ENCODE measurements at places on chromosomes 6 and 20.
A peak's percentile ranks its signal among the peaks of the same experiment; 100 is the strongest.

- no peak for DNase-seq
Observed at GRCh38 chr6:150756173-150756572, 109.3 kb upstream of the MTHFD1L start.

- DNase-seq: no peak
Observed at GRCh38 chr20:63351811-63352591, 9.1 kb downstream of the CHRNA4 start.

GRCh38 chr6:169142538-169142844 lies 111.2 kb downstream of the THBS2 start:
- DNase-seq: no peak

GRCh38 chr6:79430913-79431536 lies 106.2 kb downstream of the LCA5 start:
- no peak for DNase-seq

GRCh38 chr6:87184762-87185250 lies 29.4 kb downstream of the ZNF292 start:
- no peak for DNase-seq

DNA sequence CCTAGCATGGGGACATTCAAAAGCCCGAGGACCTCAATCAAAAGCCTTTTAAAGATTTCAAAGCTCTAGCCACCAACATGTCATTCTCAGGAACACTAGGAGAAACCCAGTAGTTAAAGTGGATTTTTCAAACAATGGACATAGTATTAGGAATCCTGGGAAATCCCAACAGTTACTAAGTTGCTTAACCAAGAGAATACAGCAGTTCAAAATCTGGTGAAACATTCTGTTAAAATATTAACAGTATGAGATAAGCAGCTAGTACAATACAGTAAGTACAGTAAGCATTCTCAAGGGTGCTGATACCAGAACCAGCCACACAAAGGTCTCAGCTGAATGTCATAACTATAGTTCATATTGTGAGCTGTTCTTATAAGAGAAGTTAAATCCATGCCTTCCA lies 68.6 kb downstream of the CDK19 start:
- DNase-seq: no peak

- no peak for DNase-seq
Observed at GRCh38 chr6:72376736-72377135, 245.1 kb upstream of the KCNQ5 start.

DNA sequence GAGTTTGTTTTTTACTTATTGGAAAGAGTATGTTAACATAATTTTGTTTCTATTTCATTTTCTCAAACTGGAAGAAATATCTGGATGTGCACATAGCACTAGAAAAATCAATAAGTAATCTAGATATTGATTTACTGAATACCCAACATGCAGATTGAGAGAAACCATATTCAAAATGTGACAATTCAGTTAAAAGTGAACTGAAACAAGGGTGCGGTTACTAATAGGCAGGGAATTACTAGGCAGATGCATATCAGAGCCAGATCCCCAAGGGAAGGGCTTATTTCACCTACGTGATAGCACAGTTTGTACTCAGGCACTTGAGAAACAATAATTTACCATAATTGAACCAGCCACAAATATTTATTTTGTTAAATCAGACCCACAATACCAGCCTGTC lies 493.1 kb upstream of the FLRT3 start:
- DNase-seq: no peak

- no peak for DNase-seq
Observed at GRCh38 chr20:53643031-53643832, 49.6 kb upstream of the ZNF217 start.

DNA sequence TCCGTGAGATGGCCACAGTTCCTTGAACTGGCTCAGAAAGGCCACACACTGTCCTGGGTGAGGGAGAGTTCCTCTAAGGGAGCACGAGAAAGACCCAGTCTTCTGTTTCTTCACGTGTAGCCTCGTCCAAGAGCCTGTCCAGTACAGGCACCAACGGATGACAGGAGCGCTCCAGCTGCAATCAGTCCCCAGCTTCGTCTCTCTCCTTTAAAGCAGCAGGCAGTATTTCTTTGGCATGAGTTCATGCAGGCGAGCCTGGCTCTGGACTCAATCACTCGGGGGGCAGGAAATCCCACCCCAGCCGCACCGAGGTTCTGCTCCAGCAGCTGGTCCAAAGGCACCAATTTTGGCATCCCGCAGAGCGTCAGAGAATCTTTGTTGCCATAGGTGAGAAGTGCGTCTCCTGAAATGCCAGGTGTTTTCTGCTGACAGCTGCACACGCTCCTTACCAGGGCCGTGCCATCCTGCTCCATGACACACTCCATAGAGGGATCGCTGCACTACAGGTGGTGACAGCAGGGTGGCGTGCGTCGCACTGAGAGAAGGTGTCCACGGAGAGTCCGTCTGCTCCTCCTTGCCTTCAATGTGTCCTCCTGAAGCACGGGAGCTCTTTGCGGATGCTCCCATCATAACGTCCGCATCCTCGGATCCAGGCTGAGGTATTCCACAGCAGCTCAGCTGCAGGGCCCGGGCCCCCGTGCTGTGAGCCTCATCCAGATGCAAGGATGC lies 59.6 kb upstream of the AFDN start:
- DNase-seq: peak; percentile 37

DNA sequence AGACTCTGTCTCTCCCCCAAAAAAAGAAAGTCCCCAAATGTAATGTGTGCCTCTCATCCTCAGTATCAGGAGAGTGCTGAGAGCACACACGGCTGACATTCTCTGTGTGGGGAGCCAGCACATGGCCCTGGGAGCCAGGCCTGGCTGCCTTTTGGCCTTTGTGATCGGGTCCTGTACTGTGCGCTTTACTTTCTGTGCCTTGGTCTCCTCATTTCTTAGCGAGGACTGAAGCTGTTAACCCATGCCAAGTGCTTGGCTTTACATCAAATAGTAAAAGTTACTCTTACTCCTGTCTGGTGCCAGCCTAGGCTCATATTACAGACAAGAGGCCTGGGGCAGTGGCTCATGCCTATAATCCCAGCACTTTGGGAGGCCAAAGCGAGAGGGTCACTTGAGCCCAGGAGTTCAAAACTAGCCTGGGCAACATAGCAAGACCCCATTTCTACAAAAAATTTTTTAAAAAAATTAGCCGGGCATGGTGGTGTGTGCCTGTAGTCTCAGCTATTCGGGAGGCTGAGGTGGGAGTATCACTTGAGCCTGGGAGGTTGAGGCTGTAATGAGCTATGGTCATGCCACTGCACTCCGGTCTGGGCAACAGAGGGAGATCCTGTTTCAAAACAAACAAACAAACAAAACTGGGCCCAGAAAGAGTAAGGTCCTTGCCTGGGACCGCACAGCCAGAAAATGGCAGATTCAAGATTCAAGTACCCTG lies 50.3 kb downstream of the SNAI1 start:
- DNase-seq: no peak

DNA sequence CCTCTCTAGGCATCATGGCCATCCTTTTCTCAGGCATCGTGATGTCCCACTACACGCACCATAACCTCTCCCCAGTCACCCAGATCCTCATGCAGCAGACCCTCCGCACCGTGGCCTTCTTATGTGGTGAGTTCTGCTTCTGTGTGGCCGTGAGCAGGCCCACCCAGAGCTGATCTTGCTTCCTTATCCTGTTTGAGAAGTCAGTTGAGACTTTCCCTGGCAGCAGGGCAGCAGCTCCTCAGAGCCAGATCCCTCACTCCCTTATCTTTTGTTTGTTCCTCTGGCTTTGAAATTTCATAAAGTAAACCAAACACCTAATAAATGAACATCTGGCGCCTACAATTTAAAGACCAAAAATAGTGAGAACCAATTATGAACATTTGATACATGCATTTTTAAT lies 40.6 kb downstream of the SPATA2 start:
- DNase-seq: no peak

GRCh38 chr6:75691012-75691411 lies 58.0 kb upstream of the MYO6 start:
- no peak for DNase-seq

- DNase-seq: no peak
Observed at GRCh38 chr20:62479156-62479555, 3.4 kb upstream of the GATA5 start.

GRCh38 chr6:25968769-25969168 lies 6.2 kb downstream of the TRIM38 start:
- no peak for DNase-seq

DNA sequence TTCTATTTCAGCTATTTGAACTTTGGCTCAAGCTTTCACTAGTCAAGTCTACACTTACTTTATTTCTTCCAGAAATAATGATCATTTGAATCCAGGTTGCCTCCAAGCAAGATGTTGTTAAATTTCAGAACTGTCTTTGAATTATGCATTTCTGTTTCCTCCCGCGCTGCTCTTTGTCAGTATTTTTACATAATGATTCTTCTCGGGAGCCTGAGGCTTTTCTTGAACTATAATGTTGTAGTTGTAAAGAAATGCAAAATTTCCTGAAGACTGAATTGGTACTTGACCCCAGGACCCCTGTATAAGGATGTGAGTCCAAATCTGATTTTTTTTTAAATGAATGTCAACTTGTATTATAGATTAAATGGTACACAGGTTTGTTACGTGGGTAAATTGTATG lies 80.4 kb downstream of the ARMC2 start:
- no peak for DNase-seq

GRCh38 chr6:140857739-140858380 lies 1274.9 kb upstream of the GJE1 start:
- DNase-seq: no peak

DNA sequence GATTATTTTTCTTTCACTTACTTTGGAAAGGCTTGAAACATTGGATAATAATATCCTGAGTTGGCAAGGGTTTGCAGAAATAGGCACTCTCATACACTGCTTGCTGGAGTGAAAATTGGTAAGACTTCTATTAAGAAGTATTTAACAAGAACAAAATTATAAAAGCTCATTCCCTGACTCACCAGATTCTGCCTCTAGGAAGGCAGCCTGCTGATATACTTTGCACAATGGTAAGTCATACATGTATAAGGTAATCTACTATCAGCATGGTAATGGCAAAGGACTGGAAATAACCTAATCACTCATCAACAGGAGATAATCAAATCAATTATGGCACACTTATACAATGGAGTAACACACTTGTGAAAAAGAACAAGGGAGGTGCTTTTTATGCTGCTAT lies 85.8 kb downstream of the PLCG1 start:
- DNase-seq: no peak

DNA sequence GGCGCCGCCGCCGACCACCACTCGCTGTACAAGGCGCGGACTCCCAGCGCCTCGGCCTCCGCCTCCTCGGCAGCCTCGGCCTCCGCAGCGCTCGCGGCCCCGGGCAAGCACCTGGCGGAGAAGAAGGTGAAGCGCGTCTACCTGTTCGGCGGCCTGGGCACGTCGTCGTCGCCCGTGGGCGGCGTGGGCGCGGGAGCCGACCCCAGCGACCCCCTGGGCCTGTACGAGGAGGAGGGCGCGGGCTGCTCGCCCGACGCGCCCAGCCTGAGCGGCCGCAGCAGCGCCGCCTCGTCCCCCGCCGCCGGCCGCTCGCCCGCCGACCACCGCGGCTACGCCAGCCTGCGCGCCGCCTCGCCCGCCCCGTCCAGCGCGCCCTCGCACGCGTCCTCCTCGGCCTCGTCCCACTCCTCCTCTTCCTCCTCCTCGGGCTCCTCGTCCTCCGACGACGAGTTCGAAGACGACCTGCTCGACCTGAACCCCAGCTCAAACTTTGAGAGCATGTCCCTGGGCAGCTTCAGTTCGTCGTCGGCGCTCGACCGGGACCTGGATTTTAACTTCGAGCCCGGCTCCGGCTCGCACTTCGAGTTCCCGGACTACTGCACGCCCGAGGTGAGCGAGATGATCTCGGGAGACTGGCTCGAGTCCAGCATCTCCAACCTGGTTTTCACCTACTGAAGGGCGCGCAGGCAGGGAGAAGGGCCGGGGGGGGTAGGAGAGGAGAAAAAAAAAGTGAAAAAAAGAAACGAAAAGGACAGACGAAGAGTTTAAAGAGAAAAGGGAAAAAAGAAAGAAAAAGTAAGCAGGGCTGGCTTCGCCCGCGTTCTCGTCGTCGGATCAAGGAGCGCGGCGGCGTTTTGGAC lies 2.0 kb downstream of the SOX4 start:
- peak; percentile 28 for DNase-seq

- no peak for DNase-seq
Observed at GRCh38 chr20:1415667-1416468, 23.0 kb upstream of the FKBP1A start.

DNA sequence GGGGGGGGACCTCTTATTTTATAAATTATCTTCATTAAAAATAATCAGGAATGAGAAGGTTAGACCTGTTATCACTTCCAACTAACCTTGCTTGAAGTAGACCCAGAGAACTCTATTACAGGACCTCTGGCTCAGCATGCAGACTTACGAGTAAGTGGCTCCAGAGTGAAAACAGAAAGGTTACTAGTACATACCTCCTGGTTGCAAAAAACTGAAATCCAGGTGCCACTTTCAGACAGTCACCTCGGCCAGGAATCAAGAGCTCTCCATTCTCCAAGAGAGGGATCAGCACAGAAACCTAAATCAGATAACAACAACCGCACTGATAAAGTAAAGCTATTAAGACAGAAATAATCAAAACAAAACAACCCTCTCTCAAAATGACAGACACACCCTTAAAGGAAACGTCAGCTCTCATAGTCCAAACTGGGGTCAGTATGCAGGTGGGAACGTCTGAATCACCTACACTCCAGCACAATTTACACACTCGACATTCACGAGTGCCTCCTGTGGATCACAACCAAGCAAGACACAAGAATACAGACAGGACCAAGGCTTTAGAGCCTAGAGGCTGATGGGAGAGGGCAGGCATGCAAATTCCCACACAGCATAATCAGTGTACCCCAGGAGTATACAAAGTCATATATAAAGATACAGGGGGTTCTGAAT lies 31.8 kb downstream of the MDN1 start:
- no peak for DNase-seq

DNA sequence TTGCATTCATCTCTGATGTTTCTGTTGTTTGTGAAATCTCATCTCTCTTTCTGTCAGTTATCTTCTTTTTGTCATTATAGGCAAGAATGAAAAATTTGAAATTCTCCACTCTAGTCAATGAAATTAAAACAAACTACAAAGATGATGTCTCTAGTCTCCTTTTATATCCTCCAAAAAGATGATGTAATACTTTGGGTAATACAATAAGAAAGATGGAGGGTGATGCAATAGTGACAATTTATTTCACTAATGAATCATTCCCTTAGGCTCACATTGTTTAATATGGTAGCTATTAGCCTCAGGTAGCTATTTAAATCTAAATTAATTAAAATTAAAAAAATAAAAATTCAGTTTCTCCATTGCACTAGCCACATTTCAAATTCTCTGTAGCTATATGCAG lies 145.4 kb downstream of the UST start:
- DNase-seq: no peak

GRCh38 chr20:25136643-25137559 lies 55.0 kb upstream of the VSX1 start:
- DNase-seq: peak; percentile 63

DNA sequence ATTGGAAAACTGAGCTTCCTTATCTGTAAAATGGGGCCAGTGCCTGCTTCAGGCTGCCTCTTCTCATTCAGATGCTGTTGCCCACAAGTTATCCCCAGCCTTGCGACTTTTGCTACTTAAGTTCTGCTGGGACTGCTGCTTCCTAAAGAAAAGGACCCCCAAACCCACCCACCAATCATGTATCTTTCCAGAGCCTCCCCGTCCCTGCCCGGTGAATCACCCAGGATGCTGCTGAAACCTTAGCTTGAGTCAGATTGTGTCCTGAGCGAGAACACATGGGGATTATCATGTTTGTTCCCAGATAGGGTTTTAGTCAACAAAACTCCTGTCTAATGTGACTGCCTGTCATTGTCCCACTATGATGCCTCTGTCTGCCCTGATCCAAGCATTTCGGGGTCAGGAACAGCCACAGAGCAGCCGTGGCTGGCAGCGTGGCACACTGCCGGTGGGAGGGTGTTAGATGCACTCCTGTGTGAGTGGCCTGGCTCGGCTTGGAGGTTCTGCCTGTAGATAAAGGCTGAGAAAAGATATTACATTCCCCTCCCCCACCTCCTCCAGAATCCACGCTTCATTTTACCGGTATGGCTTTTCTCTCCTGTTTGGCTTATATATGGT lies 79.9 kb downstream of the TOX2 start:
- no peak for DNase-seq

Data from psoas muscle (tissue), 8 donors.